GF-D8 (cell line): ENCODE measurements at places on chromosomes 3 and 15.

DNA sequence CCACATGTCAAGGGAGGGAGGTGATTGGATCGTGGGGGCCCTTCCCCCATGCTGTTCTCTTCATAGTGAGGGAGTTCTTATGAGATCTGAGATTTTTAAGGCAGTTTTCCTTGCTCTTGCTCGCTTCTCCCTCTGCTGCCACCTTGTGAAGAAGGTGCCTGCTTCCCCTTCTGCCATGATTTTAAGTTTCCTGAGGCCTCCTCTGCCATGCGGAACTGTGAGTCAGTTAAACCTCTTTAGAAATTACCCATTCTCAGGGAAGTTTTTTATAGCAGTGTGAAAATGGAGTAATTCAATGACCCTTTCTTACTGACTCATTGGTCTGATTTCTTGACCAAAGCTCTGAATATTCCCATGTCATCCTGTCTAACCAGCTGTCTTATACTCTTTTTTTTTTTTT, 484.4 kb upstream of the TPRG1 start:
- DNase-seq: no peak

- peak; percentile 27 for DNase-seq
Measured at GRCh38 chr3:190252080-190252479, 70.2 kb downstream of the CLDN1 start.

- no peak for DNase-seq
Measured at GRCh38 chr3:87867001-87867400, 191.8 kb downstream of the CGGBP1 start.

- DNase-seq: no peak
Measured at GRCh38 chr15:69696946-69697345, 244.3 kb downstream of the RPLP1 start.

DNA sequence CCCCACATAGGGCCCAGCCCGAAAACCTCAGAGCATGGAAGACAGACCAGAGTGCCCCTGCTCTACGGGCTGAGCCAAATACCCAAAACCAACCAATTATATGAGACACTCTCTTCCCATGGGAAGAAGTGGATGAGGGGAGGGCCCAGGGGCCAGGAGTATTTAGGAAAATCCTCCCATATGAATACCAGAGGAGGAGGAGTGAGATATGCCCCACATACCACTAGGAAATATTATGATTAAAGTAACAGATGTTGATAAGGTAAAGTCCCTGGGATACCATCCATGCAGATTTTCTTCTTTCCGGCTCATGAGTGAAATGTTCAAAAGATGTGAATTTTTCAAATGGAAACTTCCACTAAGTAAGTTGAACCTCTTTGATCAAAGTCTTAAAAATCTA, 50.4 kb downstream of the MESD start:
- DNase-seq: no peak

- DNase-seq: no peak
Measured at GRCh38 chr3:170539897-170540296, 46.0 kb downstream of the SLC7A14 start.

DNA sequence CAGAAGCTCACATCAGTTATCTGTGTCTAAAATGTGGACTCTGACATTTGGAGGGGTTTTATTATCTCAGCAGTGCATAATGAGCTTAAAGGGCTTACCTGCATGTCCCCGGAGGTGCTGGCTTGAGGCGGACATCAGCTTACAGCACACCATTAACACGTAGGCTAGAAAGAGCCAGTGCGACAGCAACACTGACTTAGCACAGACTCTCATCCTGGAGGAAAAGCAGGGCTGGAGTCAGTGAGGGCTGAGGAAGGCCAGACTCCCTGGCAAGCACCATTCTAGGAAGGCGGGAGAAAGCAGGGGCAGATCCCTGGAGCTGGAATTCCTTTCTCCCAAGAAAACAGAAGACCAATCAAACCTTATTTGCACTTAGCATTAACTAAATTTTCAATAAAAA, 51.7 kb downstream of the TAFA4 start:
- DNase-seq: no peak

GRCh38 chr3:49717959-49718857, 1.3 kb downstream of the AMIGO3 start:
- DNase-seq: no peak

DNA sequence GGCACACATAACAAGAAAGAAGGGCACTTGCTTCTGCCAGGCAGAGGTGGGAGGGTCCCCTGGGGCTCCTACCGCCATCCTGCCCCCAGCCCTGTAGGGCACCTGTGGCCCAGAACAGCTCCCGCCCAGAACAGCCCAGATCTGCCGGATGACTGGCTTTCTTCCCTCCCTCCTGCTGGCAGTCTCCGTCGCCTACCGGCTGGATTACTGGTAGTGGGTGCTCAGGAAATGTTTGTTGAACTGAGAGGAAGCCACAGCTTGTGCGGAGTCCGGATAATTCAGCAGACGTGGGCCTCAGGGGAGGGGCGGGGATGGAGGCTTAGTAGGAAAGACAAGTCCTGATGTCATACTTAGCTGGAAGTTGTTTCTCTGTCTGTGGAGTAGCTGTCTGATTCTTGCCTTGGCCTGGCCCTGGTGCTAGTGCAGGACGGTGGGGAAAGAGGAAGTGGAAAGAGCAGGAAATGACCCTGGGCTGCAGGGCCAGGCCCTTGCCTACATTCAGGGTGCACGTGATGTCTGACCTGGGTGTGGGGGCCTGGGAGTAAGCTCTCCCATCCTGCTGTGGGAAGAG, 6.7 kb downstream of the CCDC9B start:
- peak; percentile 93 for DNase-seq

- DNase-seq: no peak
Measured at GRCh38 chr3:74447221-74447620, 167.2 kb downstream of the CNTN3 start.

GRCh38 chr3:27089068-27089467, 280.1 kb downstream of the NEK10 start:
- no peak for DNase-seq

DNA sequence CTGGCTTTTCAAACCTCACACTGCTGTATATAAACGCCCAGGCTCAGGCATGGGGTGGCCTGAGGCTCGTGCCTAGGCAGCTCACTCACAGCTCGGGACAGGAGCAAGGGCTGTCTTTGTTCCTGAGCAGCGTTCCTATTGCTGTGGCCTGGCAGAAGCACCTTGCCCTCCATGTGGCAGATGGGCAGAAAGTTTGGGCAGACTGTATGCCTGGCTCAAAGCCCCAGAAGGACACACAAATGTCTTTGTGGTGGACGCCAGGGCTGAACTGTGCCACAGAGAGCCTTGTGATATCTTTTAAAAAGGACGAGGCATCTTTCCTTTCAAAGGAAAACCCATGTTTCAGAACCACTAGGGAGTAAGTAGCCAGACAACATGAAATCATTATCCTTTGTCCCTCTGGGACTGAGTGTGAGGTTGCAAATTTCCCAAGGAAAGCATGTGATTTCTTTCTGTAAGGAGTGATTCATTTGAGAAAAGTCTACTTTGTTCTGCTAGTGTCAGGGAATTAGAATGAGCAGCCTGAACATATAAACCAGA, 29.3 kb upstream of the UBE2E1 start:
- no peak for DNase-seq

DNA sequence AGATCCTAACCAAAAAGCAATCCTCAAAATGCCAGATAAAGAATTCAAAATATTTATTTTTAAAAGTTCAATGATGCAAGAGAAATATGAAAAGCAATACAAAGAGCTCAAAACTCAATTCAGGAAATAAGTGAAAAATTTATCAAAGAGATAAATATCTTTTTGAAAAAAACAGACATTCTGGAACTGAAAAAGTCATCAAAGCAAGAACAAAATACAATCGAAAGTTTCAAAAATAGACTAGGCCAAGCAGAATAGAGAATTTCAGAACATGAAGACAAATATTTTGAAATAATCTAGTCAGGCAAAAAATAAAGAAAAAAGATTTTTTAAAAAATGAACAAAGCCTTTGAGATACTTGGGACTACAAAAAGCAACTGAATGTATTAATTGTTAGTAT, 83.4 kb upstream of the STT3B start:
- DNase-seq: no peak

DNA sequence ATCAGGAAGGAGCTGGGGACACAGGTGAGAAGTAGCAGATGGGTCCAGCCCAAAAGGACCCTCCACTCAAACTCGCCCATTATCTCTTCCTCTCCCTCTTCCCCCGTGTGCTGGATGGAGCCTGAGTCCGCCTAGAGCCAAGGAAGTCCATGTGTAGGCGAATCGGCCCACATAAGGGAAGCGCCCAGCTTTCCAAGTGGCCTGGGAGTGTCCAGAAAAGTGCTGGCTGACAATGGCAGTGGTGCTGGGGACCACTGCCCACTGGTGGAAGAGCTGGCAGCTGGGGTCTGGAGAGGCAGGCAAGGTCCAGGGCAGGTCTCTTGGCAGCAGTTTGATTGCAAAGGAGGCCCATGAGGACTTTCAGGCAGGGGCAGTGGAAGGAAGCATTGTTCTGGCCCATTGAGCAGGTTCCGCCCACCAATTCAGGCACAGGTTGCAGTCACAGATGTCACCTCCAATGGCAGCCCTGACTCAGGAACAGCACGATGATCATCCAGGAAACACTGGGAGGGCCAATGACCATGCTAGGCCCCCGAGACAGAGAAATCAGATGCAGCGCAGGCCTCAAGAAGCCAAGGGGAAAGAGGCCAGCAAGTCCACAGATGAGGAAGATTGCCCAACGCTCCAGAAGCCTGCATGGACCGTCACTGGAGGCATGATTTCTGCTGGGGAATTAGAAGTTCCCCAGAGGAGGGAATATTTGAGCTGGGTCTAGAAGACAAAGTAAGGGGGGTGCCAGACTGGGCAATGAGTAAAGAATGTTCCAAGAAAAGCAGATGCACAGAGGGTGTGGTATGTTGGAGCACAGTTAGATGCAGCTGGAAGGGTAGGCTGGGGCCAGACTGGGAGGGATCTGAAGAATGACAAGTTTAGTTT, 3.0 kb downstream of the MFGE8 start:
- no peak for DNase-seq

DNA sequence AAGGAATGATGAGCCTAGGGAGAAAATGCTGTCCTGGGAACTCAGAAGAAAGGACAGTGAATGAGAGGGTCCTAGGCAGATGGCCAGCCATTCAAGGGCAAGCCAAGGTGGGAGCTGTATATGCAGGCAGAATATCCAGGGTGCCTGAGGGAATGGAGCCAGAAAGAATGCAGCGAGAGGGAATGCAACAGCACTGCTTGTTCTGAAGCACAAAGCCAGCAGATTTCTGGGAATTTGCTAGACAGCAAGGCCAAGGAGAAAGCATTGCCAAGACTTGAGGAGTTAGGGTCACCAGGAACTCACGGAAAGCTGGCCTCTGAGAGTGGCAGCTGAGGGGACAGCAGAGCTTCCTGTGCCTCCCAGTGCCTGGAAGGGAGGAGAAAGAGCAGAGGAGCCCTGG, 200.6 kb downstream of the MYRIP start:
- DNase-seq: no peak

- DNase-seq: no peak
Measured at GRCh38 chr15:33182278-33182905, 12.1 kb downstream of the FMN1 start.

GRCh38 chr3:29275309-29275708, 5.6 kb upstream of the RBMS3 start:
- no peak for DNase-seq

- no peak for DNase-seq
Measured at GRCh38 chr15:94855409-94856266, 624.3 kb downstream of the MCTP2 start.

GRCh38 chr15:70856177-70856883, 2.4 kb upstream of the LARP6 start:
- no peak for DNase-seq

DNA sequence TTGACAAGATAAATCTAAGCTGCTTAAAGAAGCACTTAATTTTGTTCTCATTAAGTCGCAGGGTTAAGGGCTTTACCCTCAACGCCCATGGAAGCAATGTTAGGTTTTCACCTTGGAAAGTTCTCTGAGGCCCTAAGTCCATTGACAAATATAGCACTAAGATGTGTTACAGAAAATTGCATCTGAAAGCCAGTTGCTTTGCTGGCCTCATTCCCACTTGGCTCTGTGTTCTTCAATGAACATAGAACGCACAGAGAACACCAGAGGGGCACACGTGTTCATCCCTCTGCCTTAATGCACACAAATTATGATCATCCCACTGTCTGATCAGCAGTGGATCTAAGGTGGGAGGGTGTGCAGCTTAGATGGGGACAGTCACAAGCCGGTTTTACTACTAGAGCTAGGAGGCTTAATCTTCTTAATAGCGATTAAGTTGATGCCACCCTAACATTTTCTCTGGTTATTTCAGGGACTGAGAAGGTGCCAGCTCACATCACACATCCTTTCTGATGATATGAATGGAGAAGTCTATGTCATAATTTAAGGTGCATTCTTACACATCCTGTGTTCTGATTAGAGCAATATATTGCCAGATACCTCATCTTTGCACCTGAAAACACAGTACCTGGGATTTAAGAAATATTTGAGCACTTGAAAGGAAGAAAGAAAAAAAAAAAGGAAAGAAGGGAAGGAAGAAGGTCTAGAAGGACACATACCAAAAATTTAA, 224.4 kb upstream of the ICE2 start:
- DNase-seq: no peak

GRCh38 chr3:46356276-46356675, 2.4 kb downstream of the CCR2 start:
- DNase-seq: no peak

GRCh38 chr3:46252980-46253379, 10.7 kb downstream of the CCR3 start:
- DNase-seq: no peak

- no peak for DNase-seq
Measured at GRCh38 chr15:72585476-72586058, 68.9 kb upstream of the GOLGA6B start.

DNA sequence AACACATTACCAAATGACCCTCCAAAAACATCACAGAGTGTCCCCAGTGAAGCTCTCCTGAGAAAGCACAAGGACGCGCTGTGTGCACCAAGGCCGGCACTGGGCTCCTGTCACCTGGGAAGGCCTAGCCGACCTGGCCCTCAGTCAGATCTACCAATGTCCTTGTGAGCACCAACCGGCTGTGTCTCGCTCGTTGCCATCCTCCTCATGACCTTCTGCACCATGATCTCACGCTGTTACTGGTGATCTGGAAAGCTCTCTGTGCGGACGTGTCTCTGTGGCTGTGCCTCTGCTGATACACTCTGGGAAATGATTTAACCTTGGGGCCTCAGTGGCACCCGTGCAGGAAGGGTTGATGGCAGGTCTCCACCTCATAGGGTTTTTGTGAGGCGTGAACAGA, 24.2 kb downstream of the ZXDC start:
- DNase-seq: no peak
